Iris pigment epithelial cell (primary cell): ENCODE measurements at places on chromosomes 12 and 14.

DNA sequence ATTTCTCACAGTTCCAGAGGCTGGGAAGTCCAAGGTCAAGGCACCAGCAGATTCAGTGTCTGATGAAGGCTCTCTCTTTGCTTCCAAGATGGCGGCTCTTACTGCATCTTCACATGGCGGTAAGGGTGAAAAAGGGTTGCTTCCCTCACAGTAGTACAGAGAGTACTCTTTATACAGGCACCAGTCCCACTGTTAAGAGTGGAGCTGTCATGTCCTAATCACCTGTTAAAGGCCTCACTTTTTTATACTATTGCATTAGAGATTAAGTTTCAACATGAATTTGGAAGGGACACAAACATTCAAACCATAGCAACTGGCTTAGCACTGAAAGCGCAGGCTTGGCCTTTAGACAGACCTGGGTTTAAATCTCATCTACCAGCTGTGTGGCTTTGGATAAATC lies 50.0 kb upstream of the TCL1A start:
- DNase-seq = no peak

GRCh38 chr14:21100931-21101330 lies at the start of gene TMEM253:
TSS of gene TMEM253 (plus strand) at chr14:21101066. CDS start at chr14:21101344, 278 bp downstream.
- DNase-seq = no peak

DNA sequence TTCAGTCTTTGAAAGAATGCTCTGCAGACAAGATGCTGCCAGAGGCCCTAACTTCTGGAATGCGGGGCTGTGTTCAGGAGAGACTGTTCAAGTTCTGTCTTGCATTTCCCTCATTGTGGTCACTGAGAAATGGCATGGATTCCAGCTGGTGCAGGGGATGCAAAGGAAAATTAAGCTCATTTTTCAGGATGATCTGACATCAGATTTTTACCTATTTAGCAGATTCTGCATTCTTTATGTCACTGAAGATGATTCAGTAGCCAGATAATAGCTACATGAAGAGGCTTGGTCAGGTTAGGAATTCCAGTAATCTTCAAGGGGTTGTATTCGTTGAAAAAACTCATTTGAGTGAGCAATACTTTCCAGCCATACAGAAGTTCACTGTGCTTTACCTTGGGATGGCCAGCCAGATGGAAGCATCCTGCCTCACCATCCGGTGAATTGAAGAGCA lies 16.1 kb upstream of the MFAP5 start:
- DNase-seq = peak; percentile 39

- no peak for DNase-seq
Measured at GRCh38 chr12:5247144-5247543, 184.8 kb upstream of the NTF3 start.

DNA sequence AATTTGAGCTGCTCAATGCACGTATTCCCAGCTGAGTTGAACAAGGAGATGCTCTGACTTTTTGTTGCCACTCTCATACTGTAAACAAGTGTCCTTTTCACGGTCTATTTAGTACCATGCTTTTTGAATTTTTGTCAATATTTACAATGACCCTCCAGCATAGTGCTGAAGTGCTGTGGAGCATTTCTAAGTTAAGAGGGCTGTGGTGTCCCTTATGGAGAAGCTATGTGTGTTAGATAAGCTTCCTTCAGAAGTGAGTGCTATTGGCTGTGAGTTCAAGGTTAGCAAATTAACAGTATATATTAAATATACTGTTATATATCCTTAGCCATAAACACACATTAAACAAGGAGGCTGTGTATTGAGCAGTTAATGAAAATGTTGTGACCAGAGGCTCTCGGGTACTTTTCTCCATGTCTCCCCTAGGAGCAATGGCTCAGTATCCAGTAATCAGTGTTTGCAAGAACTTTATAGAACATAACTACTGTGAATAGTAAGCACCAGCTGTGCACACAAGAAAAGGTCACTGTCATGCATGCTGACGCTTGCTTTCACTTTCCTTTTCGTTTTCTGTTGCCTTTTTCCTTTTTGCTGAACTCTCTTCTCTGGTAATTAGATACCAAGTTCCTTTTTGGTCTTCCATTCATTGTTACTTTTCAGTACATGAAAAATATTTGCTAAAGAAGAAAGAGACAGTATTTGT lies 187.2 kb upstream of the NEDD1 start:
- DNase-seq = peak; percentile 41

DNA sequence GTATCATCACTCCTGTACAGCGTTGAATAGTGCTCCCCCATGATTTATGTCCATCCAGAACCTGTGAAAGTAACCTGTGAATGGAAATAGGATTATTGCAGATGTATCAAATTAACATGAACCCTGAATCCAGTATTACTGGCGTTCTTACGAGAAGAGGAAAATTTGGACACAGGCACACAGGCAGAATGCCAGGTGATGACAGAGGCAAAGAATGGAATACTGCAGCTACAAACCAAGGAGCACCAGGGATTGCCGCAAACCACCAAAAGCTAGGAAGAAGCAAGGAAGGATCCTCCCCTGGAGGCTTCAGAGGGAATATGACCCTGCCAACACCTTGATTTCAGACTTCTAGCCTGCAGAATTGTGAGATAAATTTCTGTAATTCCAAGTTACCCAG lies 113.5 kb upstream of the EGLN3 start:
- DNase-seq = no peak

DNA sequence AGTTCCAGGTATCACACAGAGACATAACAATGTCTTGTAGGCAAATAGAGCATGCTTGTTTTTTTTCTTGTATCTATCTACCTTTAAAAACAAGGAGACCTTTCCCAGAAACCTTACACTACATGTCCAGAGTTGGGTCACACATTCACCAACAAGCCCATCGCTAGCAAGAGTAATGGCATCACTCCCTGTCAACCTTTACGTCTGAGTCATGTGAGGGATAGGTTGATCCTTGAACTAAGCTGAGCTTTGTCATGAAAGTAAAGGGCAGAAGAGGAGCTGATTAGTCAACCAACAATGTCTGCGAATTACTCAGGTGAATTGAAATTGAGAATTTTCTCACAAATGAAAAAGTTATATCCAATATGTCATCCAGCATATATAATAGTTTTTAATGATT lies 219.4 kb downstream of the CNTN1 start:
- no peak for DNase-seq

DNA sequence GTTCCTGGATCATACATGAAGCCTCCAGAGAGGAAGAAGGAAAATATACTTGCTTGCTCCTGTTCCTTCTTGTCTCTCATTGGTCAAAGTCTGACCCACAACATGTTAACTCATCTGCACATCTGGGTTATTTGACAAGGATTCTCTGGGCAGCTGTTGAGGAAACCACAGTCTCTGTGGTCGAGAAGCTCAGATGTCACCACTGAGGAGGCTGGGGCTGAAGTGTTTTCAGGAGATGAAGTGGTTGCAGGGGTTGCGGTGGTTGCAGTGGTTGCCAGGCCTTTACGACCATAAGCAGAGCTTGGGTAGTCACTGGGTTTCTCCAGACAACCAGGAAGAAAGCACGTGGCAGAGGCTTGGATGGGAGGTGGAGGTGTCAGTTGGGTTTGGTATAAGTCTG lies 265.0 kb upstream of the LRIG3 start:
- no peak for DNase-seq

DNA sequence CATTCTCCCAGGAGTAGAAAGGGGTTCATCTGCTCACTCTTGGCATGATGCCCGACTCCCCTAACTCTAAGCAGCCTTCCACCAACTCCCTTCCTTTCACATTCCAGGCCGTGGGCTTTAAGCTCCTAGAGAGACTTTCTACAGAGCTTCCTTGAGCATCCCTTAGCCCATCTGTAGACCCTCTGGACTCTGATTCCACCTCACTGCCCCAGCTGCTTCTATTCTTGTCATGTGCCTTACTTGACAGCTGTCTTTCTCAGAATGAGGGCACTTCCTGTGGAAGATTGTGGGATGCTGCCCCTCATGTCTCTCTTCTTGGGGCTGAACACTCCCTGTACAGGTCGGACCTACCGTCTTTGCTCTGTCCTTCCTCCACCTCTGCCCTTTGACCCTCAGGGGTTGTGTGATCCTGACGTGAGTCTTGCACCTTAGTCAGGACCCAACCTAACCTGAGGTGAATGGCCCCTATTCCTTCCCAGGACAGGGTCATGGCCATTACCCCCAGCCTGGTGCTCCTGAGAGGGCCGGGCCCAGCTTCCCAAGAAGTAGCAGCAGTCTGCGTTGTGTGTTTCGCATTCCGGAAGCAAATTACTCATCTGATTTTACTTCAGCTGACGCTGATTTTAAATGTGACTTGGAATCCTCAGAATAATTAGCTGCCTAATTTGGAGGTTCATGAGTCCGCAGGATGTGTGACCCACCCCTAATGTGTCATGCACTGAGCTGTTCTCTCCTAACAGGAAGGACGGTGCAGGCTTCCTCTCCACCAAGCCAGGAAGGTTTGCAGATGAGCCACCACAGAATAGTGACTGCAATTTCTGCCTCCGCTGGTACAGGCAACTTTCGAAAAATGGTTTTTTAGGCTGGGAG lies 2.7 kb upstream of the GALNT6 start:
- DNase-seq = peak; percentile 74

DNA sequence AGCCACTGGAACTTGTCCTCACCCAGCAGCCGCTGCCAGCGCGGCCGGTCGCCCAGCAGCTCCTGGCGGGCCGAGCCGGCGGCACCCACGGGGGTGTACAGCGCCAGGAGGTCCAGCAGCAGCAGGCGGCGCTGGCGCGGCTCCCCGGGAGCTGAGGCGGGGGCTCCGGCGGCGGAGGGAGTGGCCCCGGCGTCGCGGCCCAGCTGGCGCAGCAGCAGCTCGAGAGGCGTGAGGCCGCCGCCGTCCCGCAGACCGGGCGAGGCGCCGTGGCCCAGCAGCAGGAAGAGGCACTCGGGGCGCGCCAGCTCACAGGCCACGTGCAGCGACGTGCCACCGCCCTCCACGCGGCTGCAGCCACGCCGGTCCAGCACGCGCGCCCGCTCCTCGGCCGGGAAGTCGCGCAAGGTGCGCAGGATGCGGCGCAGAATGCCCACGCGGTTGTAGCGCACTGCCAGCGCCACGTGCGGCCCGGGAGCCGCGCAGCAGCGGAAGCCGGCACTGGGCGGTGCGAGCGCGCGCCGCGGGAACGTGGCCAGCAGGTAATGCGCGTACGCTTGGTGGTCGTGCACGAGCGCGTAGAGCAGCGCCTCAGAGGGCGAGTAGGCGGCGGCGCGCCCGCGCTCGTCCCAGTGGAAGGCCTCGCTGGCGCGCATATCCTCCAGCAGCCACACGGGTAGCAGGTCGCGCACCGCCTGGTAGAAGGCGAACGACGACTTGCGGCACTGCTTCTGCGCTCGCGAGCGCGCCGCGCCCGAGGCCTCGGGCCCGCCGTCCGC lies 2.3 kb downstream of the ANKRD9 start:
- DNase-seq = no peak

- DNase-seq = no peak
Measured at GRCh38 chr14:68921666-68922065, 57.4 kb downstream of the ACTN1 start.

DNA sequence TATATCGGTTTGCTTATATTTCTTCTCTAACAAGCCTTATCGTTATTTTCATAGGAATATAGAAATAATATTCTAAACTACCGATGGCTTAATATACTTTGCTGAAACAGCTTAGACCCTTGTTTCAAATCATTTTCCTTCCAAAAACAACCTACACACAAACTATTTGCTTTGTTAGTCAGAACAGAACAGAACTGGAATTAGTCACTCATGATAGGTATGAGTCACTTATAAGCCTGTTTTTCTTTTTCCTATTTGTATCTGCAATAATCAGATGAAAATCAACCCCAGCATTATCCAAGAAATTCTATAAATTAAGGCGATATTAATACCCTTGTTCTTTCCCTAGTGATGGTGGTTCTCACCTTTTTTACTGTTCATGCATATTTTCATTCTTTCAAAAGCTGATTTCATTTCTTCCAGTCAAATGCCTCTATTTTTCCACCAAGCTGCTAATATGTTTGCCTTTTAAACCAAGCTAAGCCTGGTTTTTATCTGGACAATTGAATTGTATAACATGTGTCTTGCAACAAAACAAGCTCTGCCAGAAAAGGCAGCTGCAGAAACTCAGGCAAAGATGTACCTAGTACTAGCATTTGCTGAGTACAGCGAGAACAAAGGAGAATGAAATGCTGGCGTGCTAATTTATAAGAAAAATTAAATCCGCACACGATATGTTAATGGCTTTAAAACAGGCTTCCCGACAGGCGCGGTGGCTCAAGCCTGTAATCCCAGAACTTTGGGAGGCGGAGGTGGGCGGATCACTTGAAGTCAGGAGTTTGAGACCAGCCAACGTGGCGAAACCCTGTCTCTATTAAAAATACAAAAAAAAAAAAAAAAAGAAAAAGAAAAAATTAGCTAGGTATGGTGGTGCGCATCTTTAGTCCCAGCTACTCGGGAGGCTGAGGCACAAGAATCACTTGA lies 1418.2 kb downstream of the AACS start:
- peak; percentile 27 for DNase-seq

- DNase-seq = peak; percentile 26
Measured at GRCh38 chr14:95609398-95609990, 74.6 kb downstream of the GLRX5 start.

DNA sequence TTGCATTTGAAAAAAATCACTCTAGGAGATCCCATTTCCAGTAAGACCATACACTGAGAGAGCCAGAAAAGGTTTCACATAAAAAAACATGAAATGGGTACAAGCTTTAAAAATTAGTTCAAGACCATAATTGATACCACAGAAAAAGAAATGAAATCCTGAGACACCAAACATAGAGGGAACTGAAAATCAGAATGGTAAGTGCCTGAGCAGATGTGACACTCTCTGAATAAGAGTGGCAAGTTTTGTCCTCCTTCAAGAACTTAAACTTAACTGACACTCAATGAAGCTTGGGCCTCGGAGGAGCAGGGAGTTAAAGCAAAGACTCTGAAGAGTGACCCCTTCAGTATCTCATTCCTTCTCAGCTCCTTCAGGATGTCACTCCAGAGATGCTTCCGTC lies 23.2 kb upstream of the PTGDR start:
- no peak for DNase-seq

GRCh38 chr14:104894331-104895206 lies 29.5 kb downstream of the CEP170B start:
- no peak for DNase-seq

- no peak for DNase-seq
Measured at GRCh38 chr14:29755311-29756018, 172.2 kb downstream of the PRKD1 start.

GRCh38 chr12:45762185-45763110 lies 32.9 kb downstream of the ARID2 start:
- peak; percentile 70 for DNase-seq

- DNase-seq = no peak
Measured at GRCh38 chr12:108239378-108239777, 99.7 kb downstream of the CMKLR1 start.

DNA sequence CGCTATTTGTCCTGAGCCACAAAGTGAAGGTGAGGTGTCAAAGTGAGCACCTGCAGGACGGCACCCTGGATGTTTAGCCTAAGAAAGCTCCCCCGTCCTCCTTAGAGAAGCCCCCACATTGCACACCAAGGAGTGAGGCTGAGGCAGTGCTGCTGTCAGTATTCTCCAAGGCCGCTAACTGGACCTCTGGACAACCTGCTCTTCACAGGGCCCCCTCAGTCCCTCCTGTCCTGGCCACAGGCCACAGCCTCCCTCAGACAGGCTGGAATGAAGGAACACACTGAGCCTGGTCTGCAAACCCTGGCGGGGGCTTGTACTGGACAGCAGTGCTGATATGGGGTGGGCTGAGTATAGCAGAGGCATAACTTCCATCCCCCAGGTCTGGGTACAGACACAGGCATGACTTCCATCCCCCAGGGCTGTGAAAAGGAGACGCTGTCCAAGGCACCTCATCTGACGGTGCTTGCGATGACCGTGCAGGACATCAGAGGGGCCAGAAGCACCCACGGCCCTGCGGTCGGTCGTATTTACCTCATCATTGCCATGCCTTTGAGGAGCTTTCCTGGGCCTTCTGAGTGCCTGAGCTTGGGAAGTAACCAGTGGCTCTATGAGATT lies 82.4 kb upstream of the DIO3 start:
- no peak for DNase-seq
